Hindlimb muscle (tissue), 1 donor: ENCODE measurements at places on chromosomes 5 and 9. TPM values are rescaled to one million over a fixed set of nuclear protein-coding genes. Genes with fewer than 3 reads are reported as not detected.

The SARDH gene
- 5.6 TPM for polyA plus RNA-seq

The GABRA6 gene
- polyA plus RNA-seq: not detected

The CYLC2 gene
- polyA plus RNA-seq: not detected

The SVEP1 gene
- 20.6 TPM for polyA plus RNA-seq

The CCL28 gene
- polyA plus RNA-seq: 0.17 TPM

DNA sequence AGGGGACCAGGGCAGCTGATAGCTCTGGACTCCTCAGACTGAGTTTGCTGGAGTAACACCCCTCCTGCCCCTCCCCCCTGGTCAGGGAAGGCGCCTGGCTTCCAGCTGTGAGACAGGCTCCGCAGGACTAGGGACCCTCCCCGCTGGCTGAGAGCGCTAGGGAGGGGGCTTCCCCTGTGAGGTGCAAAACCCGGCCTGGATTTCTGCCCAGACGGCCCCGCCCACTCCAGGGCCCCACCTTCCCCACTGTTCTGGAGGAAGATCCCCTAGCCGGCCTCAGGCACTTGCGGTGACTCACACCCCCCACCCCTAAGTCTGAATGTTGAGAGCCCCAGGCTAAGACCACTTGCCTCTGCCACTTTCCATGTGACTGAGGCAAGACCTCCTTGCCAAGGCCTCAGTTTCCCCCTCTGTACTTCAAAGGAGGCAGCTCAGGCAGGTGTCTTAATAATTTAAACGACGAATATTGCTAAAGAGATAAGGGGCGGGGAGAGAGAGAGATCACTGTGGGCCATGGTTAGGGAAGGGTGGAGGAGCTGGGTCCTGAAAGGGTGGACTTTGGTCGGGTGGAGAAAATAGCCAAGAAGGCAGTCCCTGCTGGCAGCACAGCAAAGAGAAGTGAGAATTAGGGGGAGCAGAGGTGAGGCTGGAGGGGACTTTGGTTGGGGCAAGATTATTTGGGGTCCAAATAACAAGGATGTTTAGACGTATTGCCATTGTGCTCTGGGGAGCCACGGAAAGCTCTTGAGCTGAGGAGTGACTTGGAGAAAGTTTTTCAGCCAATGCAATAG lies 1.0 kb upstream of the DAB2IP start:
- DNase-seq: peak; percentile 92

- DNase-seq: peak; percentile 80
These were observed 4.6 kb upstream of the SLC25A48 start for GRCh38 chr5:135829681-135830383.

DNA sequence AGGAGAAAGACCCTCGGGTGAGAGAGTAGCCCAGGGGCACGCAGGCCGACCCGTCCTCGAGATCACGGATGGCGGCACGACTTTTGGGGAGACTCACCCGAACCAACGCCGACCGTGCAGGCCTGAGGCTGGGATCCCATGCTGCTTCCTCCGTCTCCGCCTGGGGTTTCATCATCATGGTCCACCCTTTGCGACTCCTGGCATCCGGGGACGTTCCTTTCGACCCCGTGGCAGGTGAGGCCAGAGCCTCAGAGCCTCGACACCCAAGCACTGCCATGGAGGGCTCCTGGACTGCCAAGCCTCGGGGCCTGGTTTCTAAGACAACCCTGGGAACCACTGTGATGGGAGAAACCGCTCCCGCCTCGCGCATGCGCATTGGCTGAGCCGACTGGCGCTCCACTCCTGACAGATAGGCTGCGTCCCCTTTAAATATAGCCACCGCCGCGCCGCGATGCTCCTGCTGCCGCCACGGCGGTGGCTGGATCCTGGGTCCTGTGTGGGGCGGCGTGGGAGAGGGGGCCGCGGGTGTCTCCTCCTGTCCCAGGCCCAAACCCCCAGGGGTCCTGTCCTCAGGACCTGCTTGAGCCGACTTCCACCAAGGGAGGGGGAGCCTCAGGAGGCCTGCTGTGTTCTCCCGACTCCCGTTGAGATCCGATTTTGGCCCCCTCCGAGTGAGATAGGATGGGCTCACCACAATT lies 481.6 kb downstream of the SPATA31A7 start:
- DNase-seq: no peak

DNA sequence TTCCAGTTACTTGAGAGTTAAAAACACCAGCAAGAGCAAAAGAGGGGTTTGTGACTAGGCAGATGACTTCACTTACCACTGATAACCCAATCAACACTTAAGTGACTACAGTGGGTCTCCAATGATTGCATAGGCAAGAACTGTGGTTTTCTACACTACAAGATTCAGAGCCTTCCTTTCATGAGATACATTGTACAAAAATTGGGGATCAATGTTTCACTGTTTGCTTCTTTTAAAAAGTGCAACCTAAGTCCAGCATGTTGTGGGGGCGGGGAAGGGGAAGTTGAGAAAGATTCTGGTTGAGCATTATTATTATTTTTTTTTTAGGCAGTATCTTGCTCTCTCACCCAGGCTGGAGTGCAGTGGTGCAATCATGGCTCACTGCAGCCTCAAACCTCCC lies 3.6 kb downstream of the IQGAP2 start:
- DNase-seq: no peak

DNA sequence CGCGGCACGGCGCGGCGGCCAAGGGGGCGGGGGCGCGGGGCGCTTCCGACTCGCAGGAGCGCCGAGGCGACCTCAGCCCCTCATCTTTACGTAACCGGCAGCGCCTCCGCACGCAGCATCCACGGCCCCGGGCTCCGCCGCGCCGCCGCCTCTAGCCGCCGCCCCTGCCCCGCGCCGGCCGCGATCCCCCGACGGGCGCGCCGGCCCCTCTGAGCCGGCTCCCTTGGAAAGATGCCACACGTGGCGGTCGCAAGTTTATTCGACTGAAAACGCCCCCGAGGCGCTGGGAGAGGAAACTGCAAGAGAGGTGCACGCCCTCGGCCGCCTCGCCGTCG lies 1.0 kb downstream of the KLF9 start:
- DNase-seq: peak; percentile 50

GRCh38 chr9:37198831-37199230 lies 78.5 kb downstream of the ZCCHC7 start:
- no peak for DNase-seq

GRCh38 chr5:92484484-92484883 lies 1096.5 kb downstream of the NR2F1-AS1 start:
- DNase-seq: no peak

- no peak for DNase-seq
These were observed 51.7 kb downstream of the DRD1 start for GRCh38 chr5:175392236-175392635.

- DNase-seq: no peak
These were observed 1.6 kb downstream of the PDGFRB start for GRCh38 chr5:150153957-150154617.
